ENCODE measurements at places on chromosomes 12 and 14.

DNA sequence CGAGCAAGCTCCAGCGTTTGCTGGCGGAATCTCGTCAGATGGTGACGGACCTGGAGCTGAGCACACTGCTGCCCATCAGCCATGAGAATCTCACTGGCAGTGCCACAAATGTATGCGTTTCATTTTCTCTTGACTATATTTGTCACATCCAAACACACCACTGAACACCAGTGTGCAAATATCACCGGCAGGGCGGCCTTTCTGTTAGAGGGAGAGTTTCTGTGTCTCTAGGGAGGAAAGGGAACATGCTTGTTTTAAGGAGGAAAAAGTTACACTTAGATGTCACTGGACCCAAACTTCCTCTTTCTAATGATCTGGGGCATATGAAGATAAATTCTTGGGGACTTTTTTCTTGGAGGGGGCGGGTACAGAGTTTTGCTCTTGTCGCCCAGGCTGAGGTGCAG, 21.9 kb upstream of the HIP1R start:
- no peak for DNase-seq

GRCh38 chr14:61026526-61026925, 45.5 kb downstream of the SLC38A6 start:
- no peak for DNase-seq

GRCh38 chr12:71063087-71063486, 94.7 kb downstream of the TSPAN8 start:
- no peak for DNase-seq

DNA sequence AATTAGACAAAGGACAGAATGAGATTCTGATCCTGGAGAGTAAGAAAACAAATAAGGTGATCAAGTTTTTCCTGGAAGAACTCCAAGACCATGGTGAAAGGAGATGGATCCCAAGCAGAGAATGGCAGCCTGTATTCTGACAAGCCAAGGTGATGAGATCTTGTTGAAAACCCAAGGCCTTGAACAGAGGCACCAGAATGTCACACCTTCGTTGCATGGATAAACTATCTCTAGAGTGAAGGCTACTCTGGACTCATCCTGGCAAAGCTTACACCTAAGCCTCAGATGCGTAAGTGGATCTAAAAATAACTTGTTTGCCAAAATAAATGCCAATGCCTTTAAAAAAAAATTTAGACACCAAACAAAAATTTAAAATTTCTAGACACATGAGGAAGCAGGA, 605.9 kb downstream of the ETNK1 start:
- no peak for DNase-seq

GRCh38 chr12:8742501-8742900, 44.7 kb downstream of the RIMKLB start:
- no peak for DNase-seq

DNA sequence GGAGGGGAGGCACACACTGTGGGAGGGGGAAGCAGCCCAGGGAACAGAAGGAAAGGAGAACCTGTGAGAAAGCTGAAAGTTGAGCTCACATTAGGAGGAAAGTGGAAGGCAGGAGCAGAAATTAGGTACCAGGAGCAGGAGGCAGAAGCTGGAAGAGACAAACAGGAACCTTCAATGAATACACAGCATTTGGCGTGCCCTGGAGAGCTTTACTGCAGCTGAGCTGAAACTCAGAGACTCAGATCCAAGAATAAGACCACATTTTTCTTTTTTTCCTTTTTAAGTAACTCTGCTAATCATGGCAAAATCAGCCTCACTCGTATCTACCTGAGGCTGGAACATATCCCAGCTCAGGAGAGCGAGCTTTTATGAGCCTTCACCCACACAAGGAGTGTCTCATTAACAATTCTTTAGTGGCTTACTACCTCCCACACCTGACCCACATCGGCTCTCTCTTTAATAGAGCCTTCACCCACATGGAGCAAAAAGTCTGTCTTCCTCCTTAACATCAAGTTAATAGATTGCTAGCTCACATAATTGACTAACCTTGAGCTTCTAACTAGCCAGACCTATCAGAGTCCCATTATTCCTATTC, 18.2 kb upstream of the CERS5 start:
- peak; percentile 80 for DNase-seq

GRCh38 chr14:99445931-99446330, 34.7 kb downstream of the SETD3 start:
- DNase-seq, result no peak

All from NCI-H2081 (cell line).